ENCODE measurements at places on chromosomes 1 and 21.
A peak's percentile ranks its signal among the peaks of the same experiment; 100 is the strongest.

- DNase-seq, result no peak
These were observed 3.7 kb upstream of the DPT start for GRCh38 chr1:168732736-168733135.

- no peak for DNase-seq
These were observed 5.1 kb upstream of the LAMB3 start for GRCh38 chr1:209657140-209657879.

DNA sequence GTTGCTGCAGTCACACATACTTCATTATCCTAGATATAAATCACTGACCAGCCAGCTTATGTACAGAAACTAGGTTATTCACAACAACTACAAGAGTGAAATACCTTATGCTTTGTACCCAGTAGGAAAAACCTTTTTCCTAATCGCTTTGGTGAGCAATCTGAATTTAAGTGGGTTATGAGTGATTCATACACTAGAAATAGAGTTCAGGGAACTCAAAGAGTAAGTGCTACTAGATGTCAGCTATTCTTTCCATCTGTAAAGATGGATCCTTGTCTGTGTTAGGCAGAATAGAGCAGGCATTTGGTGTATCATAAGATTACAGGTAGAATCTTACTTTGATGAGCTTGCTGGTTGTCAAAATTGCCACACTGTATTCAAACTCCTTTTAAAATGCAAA lies 101.9 kb downstream of the ZNF644 start:
- no peak for DNase-seq

DNA sequence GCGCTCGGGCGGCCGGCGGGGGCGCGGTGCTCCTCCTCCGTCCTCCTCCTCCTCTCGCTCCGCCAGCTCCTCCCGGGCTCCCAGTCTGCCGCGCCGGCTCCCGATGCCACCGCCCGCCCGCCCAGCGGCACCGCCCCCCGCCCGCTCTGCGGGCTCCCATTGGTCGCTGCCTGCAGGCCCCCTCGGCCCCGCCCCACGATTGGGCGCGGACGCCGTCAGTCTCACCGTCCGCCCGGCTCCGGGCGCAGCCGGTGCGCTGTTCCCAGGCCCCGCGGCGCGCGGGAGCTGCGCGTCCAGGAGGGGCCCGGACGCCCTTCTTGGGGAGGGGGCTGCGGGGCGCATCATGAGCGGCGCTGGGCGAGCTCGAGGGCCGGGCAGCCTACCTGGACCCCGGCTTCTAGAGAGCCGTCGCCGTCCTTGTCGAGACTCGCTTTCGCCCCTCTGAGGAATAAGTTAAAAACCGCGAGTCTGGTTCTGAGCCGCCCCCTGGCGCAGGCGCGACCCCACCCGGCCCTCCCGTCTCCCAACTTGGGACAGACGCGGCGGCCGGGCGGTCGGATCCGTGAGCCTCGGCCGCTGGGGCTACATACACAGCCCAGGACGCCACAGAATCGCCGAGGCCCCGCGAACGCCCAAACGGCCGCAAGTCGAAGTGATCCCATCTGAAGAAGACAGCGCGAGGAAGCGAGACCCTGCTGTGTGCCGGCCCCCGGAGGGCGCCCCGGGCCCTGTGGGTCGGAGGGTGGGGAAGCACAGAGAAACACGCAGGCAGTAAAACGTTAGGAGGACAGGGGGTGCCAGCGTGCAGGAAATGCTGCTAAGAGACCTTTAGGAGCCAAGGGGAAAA lies at the start of gene SIPA1L2:
Gene SIPA1L2, minus strand, starts transcription at position 87 of the 847 bp plus-strand sequence. CDS start 114,794 bp downstream, outside the sequence.
- DNase-seq, result peak; percentile 92

GRCh38 chr1:60895252-60895651 lies 187.1 kb upstream of the NFIA start:
- peak; percentile 44 for DNase-seq

DNA sequence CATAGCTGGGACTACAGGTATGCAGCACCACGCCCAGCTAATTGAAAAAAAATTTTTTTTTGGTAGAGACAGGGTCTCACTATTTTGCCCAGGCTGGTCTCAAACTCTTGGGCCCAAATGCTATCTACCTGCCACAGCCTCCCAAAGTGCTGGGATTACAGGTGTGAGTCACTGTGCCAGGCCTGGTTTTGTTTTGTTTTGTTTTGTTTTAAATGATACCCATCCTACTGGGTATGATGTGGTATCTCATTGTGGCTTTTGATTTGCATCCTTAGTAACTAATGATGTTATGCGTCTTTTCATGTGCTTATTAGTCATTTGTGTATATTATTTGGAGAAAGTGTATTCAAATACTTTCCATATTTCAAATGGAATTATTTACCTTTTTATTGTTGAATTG lies 142.3 kb downstream of the VPS13D start:
- no peak for DNase-seq

DNA sequence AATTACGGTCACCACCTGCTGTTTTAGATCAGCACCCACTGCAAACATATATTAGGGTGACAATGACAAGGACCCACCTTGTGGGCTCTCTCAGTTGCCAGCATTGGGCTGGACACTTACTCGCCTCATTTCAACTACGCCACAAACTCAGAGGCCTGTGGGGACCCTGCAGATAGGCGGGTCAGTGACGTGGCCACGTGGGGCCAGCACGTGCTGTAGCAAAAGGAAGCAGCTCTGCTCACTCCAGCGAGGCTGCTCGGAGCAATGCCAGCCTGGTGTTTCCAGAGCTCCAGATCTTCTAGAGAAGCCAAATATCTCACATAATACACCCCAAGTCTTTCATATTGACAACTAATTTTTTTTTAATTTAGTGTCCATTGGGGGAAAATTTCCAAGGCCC lies 76.7 kb upstream of the TMEM51 start:
- DNase-seq, result no peak

DNA sequence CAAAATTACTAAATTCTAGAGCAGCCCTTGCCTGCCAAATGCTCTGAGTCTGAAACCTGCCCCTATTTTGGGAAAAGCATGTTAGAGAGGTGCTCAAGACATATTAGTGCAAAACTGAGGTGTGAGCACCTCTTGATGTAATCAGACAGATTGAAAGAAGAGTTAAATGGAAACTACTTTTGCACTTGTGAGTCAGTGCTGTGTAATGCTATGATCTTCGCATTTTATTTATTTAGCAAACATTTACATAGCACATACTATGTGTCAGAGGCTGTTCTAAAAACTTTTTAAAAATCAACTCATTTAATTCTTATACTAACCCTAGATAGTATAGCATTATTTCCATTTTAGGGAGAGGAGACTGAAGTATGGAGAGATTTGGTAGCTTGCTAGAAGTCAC lies 138.1 kb downstream of the ELAVL4 start:
- no peak for DNase-seq

- DNase-seq, result no peak
These were observed 11.3 kb downstream of the SLC30A2 start for GRCh38 chr1:26034504-26035202.

- DNase-seq, result no peak
These were observed 805.8 kb upstream of the ADGRL2 start for GRCh38 chr1:80994934-80995333.

- no peak for DNase-seq
These were observed 20.1 kb downstream of the URB1 start for GRCh38 chr21:32372755-32373154.

- no peak for DNase-seq
These were observed 651.6 kb upstream of the ADGRL4 start for GRCh38 chr1:79657951-79658658.

DNA sequence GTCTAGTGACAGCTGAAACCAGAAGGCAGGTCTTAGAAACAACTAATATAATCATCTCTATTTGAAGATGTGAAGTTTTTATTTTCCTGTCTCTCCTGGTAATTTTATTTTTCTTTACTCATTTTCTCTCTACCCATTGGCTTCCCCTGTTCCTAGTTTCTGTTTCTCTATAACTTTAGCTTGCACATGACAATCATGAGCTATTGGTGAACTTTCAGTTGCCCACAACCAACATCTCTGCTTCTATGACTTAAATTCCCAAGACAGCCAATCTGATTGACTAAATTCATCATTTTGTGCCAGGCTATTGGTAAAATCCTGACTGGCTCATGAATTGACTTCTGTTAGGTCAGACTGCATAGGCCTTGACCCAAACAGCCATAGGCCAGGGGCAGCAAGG lies 13.7 kb upstream of the ACADM start:
- DNase-seq, result no peak

- DNase-seq, result no peak
These were observed 4.0 kb upstream of the ABCG1 start for GRCh38 chr21:42214921-42215320.

DNA sequence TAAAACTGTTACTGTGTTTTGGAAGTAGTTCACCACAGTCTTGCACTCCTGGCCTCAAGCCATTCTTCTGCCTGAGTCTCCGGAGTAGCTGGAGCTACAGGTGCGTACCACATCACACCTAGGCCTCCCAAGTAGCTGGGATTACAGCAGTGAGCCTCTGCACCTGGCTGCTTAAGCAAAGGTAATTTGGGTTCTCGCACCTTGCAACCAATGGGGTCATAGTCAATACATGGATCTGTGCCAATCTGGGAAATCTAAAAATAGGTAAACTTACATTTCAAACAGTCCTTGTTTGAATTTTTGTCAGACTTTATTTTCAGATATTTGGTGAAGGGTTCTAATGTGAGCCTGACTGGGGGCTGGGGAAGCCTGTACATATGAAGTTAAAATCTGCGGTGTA lies 466.5 kb downstream of the PCP4 start:
- DNase-seq, result no peak

- DNase-seq, result peak; percentile 30
These were observed 1.0 kb upstream of the DIRAS3 start for GRCh38 chr1:68051475-68051874.

- no peak for DNase-seq
These were observed 69.2 kb upstream of the PDC start for GRCh38 chr1:186530109-186530508.

- no peak for DNase-seq
These were observed 25.1 kb upstream of the MYCL start for GRCh38 chr1:39926820-39927219.

- DNase-seq, result peak; percentile 94
These were observed 19.7 kb upstream of the RBBP5 start for GRCh38 chr1:205141236-205142101.

- peak; percentile 43 for DNase-seq
These were observed at the start of gene SMIM1 for GRCh38 chr1:3772715-3773571. TSS of gene SMIM1 (plus strand) at chr1:3772749. CDS start at chr1:3775374, 2,625 bp downstream.

DNA sequence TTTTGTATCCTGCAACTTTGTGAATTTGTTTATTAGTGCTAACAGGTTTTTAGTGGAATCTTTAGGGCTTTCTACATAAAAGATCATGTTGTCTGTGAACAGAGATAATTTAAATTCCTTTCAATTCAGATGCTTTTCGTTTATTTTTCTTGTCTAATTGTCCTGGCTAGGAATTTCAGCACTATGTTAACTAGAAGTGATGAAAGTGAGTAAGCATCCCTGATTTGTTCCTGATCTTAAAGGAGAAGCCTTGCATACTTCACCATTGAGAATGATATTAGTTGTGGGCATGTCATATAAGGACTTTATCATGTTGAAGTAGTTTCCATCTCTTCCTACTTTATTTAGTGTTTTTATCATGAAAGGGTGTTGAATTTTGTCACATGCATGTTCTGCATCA lies 23.6 kb upstream of the TRIM67 start:
- no peak for DNase-seq

- DNase-seq, result no peak
These were observed 49.8 kb downstream of the GIPC2 start for GRCh38 chr1:78095593-78095992.

DNA sequence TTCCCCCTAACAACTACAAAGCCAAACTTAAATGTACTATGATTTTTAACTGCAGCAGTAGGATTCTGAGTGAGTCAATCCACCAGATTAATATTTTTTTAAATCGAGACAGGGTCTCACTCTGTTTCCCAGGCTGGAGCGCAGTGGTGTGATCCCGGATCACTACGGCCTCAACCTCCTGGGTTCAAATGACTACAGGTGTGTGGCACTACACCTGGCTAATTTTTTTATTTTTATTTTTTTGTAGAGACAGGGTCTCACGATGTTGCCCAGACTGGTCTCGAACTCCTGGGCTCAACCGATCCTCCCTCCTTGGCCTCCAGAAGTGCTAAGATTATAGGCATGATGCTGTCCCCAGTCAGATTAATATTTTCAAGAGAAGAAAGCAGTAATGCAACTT lies 88.1 kb downstream of the SLC45A1 start:
- DNase-seq, result no peak

DNA sequence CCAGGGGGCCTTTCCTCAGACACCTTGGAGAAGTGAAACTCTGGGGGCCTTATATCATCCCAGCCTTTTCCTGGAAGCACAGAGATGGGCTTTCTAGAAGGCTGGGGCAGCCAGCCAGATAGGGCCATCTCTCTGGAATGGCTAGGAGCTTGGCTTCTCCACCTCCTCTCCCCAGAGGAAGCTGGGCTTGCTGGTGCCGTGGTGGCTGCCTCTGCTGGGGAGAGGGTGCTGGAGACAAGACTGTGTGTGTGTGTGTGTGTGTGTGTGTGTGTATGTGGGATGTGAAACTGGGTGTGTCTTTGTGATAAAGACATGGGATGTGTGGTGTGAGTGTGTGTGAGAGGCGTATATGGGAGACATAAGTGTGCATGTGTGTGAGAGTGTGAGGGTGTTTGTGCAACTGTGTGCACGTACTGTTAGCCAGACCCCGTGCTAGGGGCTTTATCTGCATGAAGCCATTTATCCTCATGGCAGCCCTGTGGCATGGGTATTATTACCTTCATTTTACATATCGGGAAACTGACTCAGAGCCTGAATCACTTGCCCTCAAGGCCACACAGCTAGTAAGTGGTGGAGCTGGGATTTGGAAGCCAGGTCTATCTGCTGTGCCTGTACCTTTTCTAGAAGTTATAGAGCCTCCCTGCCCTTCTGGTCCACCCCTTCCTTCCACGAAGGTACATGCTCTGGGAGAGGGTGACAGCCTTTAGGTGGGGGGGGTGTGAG lies 44.2 kb downstream of the PTPRU start:
- DNase-seq, result no peak

DNA sequence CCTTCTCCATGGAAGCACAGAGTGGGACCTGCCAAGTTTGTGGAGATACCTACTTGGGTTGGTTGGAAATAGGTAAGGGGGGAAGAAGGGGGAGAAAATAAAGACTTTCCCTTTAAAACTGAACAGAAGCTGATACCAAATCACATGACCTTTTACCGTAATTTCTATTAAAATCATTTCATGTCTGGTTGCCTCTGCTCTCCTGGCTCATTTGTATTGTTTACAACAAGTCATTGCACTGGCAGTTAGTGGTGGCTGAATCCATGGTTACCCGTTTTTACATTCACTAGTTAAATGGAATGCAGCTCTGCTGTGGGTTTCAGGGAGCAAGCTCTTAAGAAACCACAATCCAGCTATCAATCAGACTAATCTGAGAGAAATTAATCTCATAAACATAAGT lies 353.7 kb upstream of the ESRRG start:
- no peak for DNase-seq

- DNase-seq, result peak; percentile 15
These were observed 12.6 kb downstream of the PIGP start for GRCh38 chr21:37060296-37060695.

Data from hematopoietic multipotent progenitor cell treated with erythropoietin and hydrocortisone succinate and interleukin-3 and kit ligand, for 4 days (in vitro differentiated cells).